Left ventricle myocardium superior (tissue), 1 donor: ENCODE measurements at places on chromosomes 6 and 20. TPM values are rescaled to one million over a fixed set of nuclear protein-coding genes. Genes with fewer than 3 reads are reported as not detected.
A peak's percentile ranks its signal among the peaks of the same experiment; 100 is the strongest.

DNA sequence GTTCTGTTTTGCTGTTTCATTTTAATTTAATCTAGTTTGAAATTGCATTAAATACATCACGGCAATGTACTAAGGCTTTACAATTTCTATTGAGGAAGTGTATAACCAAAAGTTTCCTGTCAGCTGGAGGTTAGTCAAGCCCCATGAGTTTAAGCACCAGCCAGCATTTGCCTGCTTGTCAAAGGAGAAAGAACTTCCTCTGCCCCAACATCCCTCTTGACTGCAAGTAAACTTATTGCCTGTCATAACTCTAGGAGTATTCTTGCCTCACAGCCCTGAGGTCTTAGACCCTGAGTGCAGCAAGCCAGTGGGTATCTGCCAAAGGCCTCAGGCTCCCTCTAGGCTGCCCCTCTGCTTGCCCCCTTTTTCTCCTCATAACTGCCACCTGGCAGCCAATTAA is 106.7 kb upstream of the INSM1 start:
- DNase-seq = no peak

- no peak for DNase-seq
Measured at GRCh38 chr6:165109011-165109410, 200.4 kb downstream of the C6orf118 start.

DNA sequence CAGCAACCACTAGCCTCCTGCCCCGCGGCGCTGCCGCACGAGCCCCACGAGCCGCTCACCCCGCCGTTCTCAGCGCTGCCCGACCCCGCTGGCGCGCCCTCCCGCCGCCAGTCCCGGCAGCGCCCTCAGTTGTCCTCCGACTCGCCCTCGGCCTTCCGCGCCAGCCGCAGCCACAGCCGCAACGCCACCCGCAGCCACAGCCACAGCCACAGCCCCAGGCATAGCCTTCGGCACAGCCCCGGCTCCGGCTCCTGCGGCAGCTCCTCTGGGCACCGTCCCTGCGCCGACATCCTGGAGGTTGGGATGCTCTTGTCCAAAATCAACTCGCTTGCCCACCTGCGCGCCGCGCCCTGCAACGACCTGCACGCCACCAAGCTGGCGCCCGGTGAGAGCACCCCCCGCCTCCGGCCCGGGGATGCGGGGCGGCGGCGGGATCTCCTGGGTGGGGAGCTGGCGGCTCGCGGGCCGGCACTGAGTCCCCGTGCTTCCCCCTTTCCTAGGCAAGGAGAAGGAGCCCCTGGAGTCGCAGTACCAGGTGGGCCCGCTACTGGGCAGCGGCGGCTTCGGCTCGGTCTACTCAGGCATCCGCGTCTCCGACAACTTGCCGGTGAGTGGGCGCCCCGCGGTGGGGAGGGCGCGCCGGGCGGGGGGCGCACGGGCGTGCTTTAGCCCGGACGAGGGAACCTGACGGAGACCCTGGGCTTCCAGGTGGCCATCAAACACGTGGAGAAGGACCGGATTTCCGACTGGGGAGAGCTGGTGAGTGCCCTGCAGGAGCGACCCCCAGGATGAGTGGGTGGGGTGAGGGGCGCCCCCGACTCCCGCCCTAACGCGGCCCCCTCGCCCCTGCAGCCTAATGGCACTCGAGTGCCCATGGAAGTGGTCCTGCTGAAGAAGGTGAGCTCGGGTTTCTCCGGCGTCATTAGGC is 585 bp downstream of the PIM1 start:
- peak; percentile 63 for DNase-seq

DNA sequence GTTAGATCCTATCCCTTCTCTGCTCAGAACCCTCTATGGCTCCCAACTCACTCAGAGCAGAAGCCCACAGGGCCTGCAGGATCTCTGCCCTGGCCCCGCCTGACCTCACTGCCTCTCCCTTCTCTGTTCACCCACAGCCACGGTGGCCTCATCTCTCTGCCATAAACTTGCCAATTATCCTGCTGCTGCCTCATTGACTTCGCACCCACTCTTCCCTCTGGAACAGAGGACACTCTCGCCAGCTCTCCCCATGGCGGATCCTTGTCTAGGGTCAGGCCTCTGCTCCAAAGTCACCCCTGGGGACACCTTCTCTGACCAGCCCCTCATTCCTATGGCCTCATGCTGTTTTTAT is 86.4 kb downstream of the CEBPB start:
- no peak for DNase-seq

DNA sequence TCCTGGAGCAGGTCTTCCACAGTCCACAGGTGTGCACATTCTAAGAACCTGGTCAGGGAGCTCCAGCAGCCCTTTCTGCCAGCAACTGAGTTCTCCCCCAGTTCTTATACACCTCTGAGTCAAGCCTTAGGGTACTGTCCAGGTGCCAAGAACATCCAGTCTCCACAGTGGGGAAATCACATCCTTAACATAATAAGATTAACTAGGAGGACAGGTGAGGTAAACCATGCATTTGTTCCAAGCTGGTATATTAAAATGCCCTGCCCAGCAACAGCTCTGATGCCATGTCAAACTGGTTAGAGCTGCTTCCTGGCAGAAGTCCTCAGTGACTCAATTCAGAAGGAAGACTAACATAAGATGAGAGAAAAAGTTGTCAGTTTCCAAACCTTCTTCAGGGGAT is 303.9 kb upstream of the SGK1 start:
- DNase-seq = no peak

DNA sequence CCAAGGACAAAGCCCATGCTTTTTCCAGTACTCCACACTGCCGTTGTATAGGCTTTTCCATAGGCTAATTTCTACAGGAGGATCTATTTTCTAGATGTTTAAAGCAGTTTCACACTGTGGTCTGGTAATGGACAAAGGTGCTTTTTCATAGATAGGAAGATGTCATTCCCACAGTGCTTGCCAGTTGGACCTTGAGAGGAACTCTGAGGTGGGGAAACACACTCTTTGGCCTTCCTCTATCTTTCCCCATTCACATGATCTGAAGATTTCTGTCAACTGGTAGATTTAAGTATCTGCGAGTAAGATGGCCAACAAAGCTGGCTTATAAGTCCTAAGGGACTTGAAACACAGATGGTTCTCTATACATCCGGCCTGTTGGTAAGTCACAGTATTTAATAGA is 477.3 kb downstream of the UTRN start:
- no peak for DNase-seq

Gene CDSN
- total RNA-seq = not detected

- DNase-seq = peak; percentile 61
Measured at GRCh38 chr20:2688041-2688591, 4.5 kb upstream of the EBF4 start.

GRCh38 chr20:48398506-48399449 is 429.0 kb downstream of the PREX1 start:
- no peak for DNase-seq

DNA sequence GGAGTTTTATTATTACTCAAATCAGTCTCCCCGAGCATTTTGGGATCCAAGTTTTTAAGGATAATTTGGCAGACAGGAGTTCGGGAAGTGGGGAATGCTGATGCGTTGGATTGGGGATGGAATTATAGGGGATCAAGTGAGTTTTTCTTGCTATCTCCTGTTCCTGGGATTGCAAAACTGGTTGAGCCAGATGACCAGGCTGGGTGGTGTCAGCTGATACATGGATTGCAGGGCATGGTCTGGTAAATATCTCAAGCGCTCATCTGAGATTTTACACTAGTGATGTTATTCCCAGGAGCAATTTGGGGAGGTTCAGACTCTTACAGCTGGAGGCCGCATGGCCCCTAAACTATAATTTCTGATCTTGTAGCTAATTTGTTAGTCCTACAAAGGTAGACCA is 54.7 kb downstream of the ENPP1 start:
- no peak for DNase-seq

GRCh38 chr20:37397076-37397953 is 51.4 kb downstream of the SRC start:
- DNase-seq = no peak

DNA sequence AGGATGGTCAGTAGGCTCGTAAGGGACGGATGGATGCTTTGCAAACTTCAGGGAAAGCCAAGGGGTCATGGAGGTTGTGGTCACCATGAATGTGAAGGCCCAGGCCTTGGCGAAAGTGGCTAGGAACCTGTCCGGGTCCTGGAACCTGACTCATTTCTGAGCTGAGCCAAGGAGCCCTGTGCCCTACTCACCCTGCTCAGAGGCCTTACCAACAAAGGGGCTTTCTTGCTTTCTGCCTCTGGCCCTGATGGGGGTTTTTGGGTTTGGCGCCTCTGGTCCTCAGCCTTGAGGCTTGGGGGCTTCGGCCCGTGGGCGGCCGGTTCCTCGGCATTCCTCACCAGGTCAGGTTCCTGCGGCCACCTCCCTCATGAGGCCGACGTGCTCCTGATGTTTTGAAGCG is 155.1 kb downstream of the DTNBP1 start:
- DNase-seq = no peak

DNA sequence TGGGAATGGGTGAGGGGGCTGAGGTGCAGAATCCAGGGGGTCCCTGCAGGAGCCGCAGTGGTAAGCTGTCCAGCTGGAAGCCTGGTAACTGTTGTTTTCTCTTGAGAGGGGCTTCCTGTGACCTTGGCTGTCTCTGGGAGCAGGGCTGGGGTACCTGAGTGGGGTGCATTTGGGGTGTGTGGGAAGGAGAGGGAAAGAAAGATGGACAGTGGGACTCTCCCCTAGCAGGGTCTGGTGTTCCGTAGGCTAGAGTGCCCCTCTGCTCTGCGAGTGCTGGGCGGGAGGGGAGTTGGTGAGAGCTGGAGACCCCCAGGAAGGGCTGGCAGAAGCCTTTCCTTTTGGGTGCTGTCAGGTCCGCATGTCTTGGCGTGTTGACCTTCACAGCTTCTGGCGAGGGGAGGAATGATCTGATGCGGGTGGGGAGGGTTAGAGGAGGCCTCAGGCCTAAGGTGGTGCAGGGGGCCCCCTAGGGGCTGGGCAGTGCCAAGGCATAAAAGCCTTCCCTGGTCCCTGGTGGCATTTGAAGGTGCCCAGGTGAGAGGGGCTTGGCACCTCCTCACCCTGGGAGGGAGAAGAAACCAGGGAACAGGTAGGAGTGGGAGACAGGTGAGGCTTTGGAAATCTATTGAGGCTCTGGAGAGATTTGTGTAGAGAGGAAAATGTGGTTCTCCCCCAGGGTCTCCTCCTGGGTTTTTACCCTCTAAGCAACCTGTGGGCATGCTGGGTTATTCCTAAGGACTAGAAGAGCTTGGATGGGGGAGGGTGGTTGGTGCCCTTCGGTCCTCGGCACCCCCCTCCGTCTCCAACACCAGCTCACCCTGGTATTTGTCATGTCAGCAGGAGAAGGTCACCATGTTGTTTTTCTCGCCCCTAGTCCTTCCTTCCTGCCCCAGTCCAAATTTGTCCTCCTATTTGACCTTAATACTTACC is 3.3 kb downstream of the VEGFA start:
- DNase-seq = peak; percentile 75

Gene SH3BGRL2
- total RNA-seq = 9.0 TPM

Gene GTF2H4
- 21.4 TPM for total RNA-seq

GRCh38 chr20:43721429-43722152 is 5.2 kb downstream of the GTSF1L start:
- DNase-seq = no peak

GRCh38 chr6:169162752-169163407 is 90.8 kb downstream of the THBS2 start:
- DNase-seq = no peak
